ENCODE measurements at places on chromosomes 6 and 20.

DNA sequence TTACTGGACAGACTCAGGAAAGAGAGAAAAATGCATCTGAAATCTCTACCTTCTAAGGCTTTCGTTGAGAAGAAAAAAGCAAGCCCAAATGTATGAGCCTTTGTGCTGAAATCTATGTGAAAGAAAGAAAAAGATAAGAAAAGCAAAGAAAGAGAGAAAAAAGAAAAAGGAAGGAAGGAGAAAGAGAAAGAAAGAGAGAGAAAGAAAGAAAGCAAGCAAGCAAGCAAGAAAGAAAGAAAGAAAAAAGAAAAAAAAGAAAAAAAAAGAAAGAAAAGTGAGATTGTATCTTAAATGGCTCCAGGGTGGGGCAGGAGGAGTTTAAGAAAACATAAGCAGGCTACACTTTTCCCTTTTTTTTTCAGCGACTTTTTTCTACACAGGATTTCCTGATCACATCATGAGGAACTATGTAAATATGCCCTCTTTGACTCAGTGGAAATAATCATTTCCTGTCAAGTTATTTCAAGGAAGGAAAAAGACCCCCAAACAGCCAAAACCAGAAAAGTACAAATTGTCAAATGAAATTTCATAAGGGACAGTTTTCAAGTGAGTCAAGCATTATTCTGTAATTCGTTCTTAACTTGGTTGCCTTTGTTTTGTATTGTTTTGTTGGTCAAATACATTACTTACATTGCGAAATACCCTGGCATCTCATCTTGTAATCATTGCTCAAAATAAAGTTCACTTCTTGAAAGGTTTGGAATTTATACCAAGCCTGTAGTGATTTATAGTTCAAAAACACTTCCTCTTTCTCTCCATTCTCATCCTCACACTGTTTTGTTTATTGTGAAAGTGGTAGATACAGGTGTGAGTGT lies 79.5 kb upstream of the RNF217 start:
- no peak for DNase-seq

- DNase-seq = no peak
Measured at GRCh38 chr20:32967961-32968457, 36.2 kb downstream of the SUN5 start.

GRCh38 chr20:16167423-16168130 lies 405.7 kb downstream of the KIF16B start:
- no peak for DNase-seq

GRCh38 chr6:33197431-33198048 lies 2.9 kb downstream of the RXRB start:
- no peak for DNase-seq

DNA sequence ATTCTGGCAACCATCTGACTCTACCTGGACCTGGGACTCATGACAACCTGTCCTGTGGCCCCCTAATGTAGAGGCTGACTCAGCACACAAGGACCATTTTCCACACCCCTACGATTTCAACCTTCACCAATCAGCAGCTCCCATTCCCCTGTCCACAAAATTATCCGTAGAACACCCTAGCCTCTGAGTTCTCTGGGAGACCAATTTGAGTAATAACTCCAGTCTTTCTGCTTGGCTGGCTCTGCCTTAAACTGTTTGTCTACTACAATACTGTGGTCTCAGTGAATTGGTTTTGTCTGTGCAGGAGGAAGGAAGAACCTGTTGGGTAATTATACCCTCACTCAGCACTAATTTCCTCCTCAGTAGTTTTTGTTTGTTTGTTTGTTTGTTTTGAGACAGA lies 99.3 kb upstream of the MRPS10 start:
- no peak for DNase-seq

GRCh38 chr6:31723245-31723979 lies at the start of gene MPIG6B:
Gene MPIG6B (plus strand): TSS chr6:31723373. CDS start chr6:31723384, 11 bp downstream.
- DNase-seq = no peak

DNA sequence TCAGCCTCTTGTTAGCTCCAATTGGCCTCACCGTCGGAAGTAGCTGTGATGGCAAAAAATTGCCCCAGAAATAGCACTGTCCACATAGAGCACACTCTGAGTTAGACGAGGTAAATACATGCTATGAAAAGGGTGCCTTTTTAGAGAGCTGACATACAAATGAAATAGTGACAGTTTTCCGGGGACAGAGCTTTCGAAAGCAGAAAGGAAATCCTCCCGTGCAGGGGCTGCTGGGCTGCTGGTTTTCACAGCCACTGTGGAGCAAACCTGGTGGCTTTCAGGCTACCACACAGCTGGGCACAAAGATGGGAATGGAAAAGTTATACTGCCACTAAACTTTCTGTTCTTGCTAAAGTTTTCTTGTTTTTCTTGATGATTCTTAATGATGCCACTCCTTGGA lies 8.3 kb downstream of the SLPI start:
- no peak for DNase-seq
